ENCODE measurements at places on chromosomes 2 and 18.
A peak's percentile ranks its signal among the peaks of the same experiment; 100 is the strongest.

DNA sequence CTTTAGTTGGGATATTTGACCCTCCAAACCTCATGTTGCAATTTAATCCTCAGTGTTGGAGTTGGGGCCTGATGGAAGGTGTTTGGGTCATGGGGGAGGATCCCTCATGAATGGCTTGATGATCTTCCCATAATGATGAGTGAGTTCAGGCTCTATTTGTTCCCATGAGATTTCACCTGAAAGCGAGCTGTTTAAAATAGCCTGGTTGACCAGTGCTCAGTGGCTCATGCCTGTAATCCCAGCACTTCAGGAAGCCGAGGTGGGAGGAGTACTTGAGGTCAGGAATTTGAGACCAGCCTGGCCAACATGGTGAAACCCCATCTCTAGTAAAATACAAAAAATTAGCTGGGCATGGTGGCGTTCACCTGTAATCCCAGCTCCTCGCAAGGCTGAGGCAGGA, 14.9 kb upstream of the PSME4 start:
- DNase-seq, result no peak

DNA sequence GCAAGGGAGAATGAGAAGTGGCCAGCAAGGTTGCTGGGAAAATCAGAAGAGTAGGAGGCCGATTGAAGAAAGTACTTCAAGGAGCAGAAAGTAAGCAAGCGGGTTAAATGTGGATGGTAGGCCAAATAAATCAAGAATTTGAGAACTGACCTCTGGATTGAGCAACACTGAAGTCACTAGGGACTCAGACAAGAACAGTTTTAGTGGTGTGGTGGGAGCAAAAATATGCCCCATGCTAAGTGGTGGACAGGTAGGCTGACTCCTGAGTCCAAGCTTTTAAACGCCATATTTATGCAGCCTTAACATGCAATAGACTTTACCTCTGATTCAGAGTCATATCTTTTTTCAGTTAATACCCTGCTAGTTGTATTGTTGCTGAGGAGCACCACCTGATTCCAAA, 4.5 kb downstream of the TRABD2A start:
- DNase-seq, result no peak

DNA sequence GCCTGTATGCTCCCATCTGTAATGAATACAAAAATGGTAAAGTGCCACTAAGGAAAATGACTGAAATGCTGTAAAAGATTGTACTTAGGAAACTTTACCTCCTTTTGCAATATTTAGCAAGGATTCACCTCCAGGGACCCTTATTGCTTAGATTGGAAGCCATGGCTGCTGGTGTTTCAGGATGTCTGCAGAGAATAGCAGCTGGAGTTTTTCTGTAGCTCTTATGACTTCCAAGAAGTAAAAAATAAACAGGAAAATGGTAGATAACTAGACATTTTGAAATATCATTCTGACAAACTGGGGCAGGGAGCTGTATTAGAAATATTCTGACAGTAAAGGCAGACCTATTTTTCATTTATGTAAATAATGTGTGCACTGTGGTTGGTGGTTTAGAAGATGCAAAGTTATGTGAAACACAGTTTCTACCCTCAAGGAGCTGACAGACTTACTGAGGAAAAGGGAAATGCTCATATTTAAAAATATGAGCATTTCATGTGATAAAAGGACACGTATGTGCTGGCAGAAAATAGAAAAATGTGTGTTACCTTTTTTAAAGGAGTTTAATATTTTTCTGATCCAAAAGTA, 224.9 kb upstream of the BOD1L2 start:
- no peak for DNase-seq

GRCh38 chr2:218815649-218816048, 16.0 kb downstream of the PRKAG3 start:
- DNase-seq, result no peak

GRCh38 chr2:179069685-179070084, 19.7 kb upstream of the CCDC141 start:
- no peak for DNase-seq

GRCh38 chr2:129428086-129428660, 551.3 kb upstream of the RAB6C start:
- no peak for DNase-seq

DNA sequence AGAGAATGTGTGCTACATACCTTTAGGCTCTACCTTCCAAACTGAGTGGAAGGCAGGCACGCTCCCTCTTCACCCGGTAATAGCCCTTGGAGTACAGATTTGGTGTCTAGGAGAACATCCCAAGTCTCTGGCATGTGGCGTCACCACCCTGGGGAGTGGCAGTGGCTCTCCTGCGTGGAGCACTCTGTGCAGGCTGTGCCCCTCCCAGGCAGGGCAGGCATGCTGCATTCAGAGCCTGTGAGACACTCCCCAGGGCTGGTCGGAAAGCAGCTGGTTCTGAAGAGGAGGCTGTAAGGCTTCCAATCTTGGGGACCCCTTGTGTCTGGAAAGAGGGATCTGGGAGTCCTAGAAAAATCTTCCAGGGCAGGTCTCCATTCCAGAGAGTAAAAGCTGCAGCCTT, 193.3 kb downstream of the ANKRD30B start:
- no peak for DNase-seq

DNA sequence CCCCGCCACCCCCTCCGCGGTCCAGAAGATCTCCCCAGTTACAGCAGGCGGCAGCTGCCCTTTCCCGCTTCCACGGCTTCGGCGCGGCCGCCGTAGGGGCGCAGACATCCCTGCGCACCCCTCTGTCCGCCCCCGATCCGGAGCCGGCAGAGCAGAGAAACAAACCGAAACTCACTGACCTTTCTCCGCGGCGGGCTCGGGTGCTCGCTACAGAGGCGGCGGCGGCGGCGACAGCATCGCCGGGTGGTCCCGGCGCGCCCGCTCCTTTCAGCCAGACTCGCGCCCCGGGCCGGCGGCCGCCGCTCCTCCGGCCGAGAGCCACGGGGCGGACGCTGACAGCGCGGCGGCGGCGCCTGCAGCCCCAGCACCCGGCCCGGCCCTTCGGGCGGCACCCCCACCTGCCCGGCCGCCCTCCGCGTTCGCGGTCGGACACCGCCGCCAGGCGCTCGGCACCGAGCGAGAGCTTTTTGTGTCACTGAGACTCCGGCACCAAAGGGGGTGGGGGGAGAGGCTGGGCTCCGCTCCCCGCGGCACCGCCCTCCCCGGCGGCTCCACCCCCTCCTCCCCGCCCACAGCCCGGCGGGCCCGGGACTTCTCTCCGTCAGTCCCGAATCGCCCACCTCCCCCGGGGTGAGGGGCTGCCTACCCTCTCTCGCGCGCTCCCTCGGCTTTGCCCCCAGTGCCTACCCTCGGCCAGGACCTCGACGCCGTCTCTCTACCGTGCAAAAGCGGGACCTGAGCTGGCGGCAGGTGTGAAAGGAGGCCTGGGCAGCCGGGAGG, 1.4 kb upstream of the RNF152 start:
- peak; percentile 28 for DNase-seq

GRCh38 chr2:29053670-29054400, 20.5 kb downstream of the PCARE start:
- no peak for DNase-seq

GRCh38 chr2:160073284-160073888, 11.0 kb upstream of the PLA2R1 start:
- DNase-seq, result no peak

DNA sequence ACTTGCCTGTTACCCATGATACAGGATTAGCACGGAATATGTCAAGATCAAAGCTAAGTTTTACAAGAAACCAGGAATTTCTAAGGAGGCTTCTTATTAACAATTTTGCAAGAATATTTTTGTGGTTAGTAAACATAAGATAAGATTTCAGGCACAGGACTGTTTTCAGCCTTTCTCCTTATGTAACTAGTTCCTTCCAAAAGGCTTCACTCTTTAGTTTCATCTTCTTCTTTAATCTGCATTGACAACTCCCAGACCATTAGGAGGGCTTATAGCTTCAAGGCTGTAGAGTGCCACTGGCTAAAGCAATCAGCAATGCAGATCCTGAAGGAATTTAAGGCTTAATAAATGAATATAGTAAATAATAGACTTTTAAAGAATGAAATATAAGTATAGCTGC, 29.3 kb downstream of the SLC14A1 start:
- DNase-seq, result no peak

GRCh38 chr2:176001281-176001915, 669 bp downstream of the LNPK start:
- DNase-seq, result no peak

DNA sequence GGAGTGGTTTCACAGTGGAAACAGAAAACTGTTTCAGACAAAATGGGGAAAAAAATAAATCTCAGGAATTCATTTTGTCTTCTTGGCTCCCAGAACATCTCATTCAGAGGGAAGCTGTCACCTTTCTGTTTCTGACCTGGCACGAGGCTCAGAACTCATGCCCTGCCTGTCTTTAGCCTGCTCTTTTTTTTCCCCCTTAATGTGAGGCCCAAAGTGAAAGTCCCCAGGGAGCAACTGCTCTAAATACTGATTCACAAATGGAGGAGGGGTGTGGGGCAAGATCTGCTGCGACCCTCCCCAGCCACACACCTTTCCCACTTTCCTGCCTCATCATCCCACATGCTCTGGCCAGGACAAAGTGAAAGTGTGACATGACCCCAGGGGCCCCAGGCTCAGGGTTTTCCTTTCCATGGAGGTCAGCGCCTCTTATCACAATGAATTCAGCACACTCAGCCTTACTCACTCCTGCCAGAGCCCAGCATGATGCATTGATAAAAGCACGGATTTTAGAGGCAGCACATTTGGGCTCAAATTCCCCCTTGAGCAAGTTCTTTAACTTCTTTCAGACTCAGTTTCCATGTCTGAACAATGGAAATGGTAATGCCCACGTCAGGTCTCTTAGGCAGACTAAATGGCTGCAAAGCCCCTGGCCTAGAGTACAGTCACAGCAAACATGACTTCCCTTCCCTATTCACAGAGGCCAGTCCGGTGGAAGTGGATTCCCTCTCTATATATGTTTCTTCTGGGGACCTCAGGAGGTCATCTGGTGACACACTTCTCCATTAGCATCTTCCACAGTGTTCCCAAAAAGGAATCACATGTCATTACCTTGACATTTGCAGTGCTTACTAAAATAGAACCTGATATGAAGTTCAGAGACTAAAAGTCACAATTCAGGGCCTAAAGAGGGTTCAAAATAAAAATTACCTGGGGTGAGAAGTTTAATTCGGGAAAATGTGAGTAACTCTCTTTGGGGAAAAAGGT, 55.3 kb upstream of the TMEM163 start:
- no peak for DNase-seq

DNA sequence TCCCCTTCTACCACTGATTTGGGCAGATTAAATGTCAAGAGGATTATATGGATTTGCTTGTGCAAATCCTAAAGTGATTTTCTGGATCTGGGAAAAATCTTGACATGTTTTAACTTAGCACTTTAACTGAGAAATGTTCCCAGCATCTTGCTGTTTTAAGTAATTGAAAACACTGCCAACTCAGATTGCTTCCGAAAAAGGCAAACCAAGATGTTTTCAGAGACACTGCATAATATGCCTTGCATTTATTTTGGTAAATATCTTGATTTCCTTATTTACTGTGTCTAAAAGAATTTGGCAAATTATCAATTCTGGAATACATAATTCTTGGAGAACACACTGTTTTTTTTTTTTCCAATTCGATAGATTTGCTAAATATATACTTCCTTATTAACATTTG, 385.0 kb upstream of the FAM98A start:
- no peak for DNase-seq

GRCh38 chr2:39736640-39737039, 42.4 kb downstream of the THUMPD2 start:
- no peak for DNase-seq

GRCh38 chr18:8632386-8632785, 23.1 kb downstream of the RAB12 start:
- no peak for DNase-seq

Measured in stimulated activated CD4-positive, alpha-beta T cell treated with anti-CD3 and anti-CD28 coated beads, TNF-alpha, amount 100 ng/mL, for 48 hours (primary cell).